Amygdala (tissue), 56 donors: ENCODE measurements at places on chromosomes 16 and 17.
A peak's percentile ranks its signal among the peaks of the same experiment; 100 is the strongest.

DNA sequence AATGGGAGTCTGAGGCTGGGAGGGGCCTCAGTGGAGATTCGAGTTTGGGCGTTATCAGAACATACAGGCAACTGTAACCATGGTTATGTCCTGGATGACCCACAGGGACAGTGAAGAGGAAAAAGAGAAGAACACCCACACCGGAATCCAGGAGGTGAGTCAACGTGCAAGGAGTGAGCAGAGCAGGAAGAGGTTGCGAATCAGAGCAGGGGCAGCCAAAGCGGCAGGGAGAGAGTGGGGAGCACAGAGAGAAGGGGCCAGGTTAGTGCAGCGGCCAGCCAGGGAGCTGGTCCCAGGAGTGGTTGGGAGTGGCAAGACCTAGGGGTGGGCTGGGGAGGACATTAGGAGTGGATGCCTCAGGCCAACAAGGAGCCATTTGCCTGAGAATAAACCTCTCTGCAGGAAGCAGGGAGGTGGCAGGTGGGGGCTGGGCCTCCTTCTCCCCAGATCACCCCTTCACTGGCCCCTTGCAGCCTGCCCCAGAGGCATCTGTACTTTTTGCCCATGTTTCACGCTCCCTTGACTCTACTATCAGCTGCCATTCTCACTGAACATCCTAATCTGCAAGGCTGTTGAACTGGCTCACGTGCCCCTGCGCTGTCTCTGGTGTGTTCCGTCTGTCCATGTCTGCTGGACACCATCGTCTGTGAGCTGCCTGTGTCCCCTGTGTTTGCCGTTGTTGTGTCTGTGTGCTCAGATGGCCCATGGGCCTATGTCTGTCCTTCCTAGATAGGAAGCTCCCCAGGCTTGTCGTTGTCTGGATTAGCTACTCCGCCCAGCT lies 5.1 kb downstream of the KRT13 start:
- no peak for DNase-seq

DNA sequence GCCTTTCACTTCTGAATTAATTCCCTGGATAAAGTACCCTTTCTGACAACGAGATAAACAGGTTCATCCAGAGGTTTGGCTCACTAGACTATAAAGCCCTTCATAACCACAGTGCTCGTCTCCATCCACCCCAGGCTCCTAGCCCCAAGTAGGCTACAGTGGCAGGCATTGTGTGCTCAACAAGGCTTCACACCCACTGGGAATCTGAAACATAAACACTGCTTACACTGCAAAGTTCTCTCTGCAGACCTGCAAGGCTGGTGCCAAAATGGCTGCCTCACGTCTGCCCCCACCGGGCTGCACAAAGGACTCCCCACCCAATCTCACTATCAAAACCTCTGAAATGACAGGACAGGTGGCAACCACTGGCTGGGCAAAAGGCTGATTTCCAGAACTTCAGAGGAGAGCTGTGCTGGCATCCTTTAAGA lies 5.1 kb upstream of the HLF start:
- DNase-seq = no peak

GRCh38 chr17:18260332-18261145 lies at the start of gene MIEF2:
TSS of gene MIEF2 (plus strand) at chr17:18260662. CDS start at chr17:18262721, 2,059 bp downstream.
- DNase-seq = peak; percentile 91

- DNase-seq = no peak
These were observed 117.3 kb downstream of the IRX5 start for GRCh38 chr16:55047903-55048497.

- no peak for DNase-seq
These were observed 121.4 kb downstream of the ZNF778 start for GRCh38 chr16:89338863-89339262.

- DNase-seq = no peak
These were observed 45.9 kb downstream of the SLC6A2 start for GRCh38 chr16:55701442-55702319.

DNA sequence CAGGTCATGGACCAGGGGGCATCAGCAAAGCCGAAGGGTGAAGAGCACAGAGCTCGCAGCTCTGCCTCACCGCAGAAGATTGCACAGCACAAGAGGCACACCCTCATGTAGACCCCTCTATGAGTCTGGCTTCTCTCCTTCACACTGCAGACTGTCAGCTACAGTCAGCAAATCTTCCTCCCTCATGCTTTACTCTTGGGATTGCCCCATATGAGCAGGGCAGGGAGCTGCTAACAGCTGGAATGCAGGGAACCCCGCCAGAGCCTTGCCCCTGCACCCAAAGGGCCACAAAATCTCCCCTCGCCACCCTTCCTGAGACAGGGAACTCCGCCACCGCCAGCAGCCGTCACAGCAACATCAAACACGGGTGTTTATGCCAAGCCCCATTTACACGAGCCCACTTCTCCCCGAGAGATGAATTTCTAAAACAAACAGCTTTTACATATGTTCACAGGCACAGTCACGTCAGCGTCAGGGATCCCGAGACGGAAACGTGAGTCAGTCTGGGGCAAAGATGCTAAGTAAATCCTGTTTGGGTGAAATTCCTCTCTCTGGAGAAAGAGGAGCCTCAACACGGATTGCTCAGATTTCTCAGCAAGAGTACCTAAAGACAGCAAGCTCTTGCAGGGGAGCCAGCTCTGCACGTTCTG lies 121.9 kb downstream of the CDYL2 start:
- DNase-seq = no peak

- peak; percentile 23 for DNase-seq
These were observed 54.8 kb downstream of the VAC14 start for GRCh38 chr16:70746040-70746707.

GRCh38 chr16:5056352-5056751 lies 9.4 kb downstream of the C16orf89 start:
- no peak for DNase-seq

GRCh38 chr16:83837566-83837965 lies 29.8 kb downstream of the HSBP1 start:
- no peak for DNase-seq

GRCh38 chr16:2176047-2176446 lies 20.4 kb downstream of the CASKIN1 start:
- DNase-seq = no peak

- no peak for DNase-seq
These were observed 190.0 kb downstream of the FOXL1 start for GRCh38 chr16:86768228-86768791.

GRCh38 chr16:84442416-84443145 lies 61.9 kb downstream of the MEAK7 start:
- no peak for DNase-seq

DNA sequence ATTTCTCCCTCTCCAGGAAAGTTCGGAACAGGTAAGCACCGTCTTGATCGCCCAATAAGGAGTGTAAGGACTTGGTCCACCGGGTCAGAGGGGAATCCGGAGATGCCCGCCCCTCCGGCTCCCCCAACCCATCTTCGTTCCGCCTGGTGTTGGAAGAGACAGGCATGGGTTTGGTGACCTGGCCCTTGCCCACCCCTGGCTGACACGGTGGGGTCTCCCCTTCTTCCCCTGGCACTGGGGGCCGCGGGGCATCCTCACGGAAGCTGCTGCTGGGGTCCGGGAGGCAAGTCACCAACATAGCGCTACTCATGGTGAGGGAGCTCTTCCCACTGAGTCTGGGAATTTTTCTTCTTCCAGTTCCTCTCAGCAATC lies 3.2 kb downstream of the AXIN2 start:
- no peak for DNase-seq

GRCh38 chr17:77466140-77466539 lies 325.4 kb downstream of the SEC14L1 start:
- DNase-seq = no peak

DNA sequence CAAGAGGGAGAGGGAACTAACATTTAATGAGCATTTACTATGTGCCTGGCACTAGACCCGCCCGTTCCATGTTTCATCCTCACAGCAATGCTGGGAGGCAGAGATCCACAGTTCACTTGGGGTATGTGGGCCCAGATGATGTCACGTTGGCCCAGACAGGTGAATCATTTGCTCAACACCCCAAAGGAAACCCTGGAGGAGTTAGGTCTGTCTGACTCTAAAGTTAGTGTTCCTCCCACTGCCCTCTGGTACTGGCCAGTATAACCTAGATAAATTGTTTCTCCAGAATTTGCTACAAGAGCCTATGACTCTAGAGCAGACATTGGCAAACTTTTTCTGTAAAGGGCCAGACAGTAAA lies 164.6 kb downstream of the VPS53 start:
- DNase-seq = no peak

DNA sequence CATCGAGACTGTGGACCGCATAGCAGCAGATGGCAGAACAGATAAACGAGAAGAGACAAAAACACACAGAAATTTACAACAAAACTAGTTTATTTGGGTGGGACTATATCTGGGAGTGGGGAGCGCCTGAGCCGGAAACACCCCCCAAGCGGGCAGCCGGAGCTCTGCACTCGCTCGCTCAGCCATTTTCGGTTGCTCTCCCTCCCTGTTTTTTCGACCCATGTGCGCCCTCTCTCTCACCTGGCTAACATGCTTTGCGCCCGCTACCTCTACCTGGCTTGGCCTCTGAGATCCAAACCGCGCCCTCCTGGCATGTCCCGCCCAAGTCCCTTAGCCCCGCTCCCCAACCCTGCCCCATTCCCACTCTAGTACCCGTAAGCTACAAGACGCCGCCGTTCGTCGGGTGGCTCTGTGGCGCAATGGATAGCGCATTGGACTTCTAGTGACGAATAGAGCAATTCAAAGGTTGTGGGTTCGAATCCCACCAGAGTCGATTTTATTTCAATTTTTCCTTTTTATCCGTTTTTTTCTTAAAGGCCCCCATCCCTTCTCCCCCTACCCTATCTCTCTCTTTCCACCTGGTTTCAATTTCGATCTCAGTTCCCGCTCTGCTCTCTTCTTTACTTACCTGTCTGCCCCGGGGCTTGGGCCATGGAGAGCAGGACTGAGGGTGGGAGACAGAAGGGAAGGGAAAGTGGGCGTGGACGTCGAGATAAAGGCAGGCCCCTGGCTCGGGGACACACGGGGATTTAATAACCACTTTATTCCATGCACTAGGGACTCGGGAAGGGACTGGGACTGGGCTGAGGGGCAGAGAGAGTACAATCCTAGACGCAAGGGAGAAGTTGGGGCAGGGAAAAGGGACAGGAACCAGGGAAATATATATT lies 2.4 kb upstream of the ALOXE3 start:
- peak; percentile 57 for DNase-seq

- DNase-seq = no peak
These were observed 38.8 kb upstream of the TRAP1 start for GRCh38 chr16:3756113-3756512.

GRCh38 chr17:4262703-4263102 lies 1.1 kb downstream of the ANKFY1 start:
- DNase-seq = no peak

DNA sequence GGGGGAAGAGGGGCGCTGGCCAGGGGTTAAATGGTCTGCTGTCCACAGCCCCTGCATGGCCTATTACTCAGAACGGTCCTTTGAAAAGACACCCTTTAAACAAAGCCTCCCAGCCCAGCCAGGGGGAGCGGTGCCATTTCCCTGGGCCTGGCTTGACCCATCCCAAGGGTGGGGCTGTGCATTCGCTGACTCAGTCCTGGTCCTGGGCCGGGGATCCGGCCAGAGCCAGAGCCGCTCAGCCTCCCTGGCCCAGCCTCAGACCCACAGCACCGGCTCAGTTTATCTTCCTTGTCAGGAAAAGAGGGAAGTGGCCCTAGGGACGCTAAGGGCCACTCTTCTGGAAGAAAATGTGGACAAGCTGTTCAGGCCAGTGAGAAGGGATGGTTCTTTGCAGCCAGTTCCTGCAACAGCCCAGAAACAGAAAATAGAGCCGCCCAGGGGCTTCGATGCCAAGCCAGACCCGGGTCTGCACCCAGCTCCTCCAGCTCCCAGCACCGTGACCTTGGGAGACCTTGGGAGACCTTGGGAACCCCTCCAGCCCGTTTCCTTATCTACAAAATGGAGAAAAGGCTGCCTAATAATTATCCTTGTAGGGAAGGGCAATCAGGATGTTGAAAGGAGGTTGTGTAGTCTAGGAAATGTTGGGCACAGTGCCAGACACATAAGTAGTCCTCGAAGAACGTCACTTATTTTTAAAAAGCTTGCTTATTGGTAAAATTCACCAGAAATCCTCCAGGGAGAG lies 82.5 kb downstream of the ZDHHC7 start:
- no peak for DNase-seq
